NCI-H1105 treated with DMSO at 0.1 percent for 48 hours (cell line): ENCODE measurements at places on chromosomes 6 and 20.
A peak's percentile ranks its signal among the peaks of the same experiment; 100 is the strongest.

DNA sequence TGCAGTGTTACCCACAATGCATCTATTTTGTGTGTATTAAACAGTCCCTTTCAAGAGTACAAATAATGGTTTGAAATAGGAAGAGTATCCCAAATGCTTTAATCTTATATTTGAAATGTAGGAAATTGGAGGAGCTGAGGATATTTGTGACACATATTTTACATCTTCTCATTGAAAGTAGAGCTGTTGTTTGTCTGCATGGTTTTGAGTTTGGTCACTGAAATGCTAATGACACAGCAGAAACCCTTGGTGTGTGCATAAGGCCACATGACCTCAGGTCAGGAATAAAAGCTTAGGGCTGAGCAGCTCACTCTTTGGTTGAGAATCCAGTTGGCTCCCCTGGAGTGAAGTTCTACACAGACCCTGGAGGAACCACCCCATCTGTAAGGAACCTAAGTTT lies 49.8 kb downstream of the TPD52L1 start:
- no peak for DNase-seq

DNA sequence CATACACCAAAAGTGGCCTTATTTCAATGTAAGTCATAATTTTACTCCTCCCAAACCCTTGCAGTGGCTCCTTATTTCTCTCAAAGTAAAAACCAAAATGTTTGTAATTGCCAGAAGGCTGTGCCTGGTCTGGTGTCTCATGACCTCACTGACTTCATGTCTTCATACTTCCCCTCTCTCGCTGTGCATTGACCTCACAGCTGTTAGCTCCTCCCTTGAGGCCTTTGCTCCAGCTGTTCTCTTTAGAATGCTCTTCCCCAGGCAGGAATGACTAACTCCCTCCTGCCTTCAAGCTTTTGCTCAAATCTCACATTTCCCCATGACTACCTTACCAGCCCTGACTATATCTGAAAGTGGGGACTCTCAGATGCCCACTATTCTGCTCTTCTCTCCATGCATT lies 83.3 kb downstream of the MTFR2 start:
- no peak for DNase-seq

DNA sequence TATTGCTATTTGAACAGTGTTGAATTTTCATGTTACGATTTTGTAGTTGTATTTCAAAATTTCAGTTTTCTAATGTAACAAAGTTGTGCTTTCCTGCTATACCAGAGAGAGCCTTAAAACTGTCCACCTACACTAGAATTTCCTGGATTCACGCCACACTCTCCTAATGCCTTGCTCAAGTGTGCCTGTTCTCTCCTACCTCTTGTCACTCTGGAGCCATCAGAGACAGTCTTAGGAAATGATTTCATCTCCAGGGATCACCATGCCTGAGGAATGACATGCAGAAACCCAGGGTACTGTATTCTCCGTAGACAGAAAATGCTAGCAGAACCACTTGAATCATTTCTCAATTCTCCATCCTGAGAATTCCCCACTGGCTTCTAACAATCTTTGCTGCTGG lies 667.6 kb downstream of the KIF16B start:
- DNase-seq: no peak

- DNase-seq: no peak
Observed at GRCh38 chr6:87847830-87848210, 145.8 kb upstream of the AKIRIN2 start.

DNA sequence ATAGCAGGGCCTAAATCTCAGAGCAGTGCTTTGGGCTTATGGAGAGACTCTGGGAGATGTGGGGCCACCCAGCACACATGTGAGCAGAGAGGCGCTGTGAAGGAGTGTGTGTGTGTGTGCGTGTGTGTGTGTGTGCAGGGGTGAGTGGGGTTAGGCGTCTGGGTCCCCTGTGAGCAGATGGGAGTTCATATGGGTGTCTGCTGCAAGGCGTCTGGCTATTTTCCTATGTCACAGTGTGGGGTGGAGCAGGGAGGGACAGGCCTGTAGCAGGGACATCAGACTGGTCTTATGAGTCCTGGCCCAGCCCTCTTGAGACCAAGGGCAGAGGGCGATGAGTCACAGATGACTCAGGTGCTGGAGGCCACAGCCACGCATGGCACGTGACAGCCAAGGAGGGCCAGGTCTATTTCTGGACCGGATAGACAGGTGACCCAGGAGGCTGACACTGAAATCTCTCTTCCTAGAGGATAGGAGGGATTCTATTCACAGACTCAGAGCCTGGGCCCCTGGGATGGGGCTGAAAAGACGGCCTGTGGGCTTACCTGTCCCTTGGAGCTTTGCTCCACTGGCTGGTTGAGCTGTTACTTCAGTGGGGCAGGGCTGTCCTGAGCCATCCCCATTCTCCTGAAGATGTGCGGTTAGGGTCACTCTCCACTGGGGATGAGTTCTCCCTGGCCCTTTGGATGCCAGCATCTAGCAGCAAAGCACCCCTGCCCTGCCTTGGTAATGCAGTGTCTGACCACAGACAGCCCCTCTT lies 28.9 kb downstream of the VEGFA start:
- DNase-seq: no peak

- peak; percentile 8 for DNase-seq
Observed at GRCh38 chr6:153031335-153031955, 28.9 kb upstream of the MTRF1L start.

DNA sequence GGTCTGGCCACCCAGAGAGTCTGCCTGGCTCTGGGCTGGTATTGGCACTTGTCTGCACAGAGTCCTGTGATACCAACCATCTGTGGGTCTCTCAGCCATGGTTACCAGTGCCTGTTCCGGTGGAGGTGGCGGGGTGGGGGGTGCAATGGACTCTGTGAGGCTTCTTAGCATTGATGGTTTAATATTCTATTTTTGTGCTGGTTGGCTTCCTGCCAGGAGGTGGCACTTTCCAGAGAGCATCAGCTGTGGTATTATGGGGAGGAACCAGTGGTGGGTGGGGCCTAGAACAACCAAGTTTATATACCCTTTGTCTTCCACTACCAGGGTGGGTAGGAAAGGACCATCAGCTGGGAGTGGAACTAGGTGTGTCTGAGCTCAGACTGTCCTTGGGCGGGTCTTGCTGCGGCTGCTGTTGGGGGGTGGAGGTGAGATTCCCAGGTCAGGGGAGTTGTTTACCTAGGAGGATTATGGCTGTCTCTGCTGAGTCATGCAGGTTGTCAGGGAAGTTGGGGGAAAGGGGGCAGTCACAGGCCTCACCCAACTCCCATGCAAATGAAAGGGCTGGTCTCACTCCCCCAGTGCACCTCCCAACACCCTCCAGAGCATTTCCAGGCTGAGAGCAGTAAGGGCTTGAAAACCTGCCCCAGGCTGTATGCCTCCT lies 117.5 kb downstream of the FLRT3 start:
- DNase-seq: no peak

DNA sequence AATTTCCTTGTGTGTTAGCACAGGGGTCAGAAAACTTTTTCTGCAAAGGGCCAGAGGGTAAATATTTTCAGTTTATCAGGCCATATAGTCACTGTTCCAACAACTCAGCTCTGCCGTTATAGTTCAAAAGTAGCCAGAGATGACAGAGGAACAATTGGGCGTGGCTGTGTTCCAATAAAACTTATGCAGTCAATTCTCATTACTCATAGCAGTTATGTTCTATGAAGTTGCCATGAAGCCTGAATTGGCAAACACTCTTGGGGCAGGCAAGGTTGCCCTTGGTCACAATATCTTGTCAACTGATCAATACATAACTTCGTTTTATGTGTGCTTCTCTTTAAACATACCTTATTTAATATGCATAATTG lies 304.2 kb downstream of the TFAP2C start:
- DNase-seq: no peak

- DNase-seq: no peak
Observed at GRCh38 chr20:63544958-63545516, 2.5 kb downstream of the SRMS start.

DNA sequence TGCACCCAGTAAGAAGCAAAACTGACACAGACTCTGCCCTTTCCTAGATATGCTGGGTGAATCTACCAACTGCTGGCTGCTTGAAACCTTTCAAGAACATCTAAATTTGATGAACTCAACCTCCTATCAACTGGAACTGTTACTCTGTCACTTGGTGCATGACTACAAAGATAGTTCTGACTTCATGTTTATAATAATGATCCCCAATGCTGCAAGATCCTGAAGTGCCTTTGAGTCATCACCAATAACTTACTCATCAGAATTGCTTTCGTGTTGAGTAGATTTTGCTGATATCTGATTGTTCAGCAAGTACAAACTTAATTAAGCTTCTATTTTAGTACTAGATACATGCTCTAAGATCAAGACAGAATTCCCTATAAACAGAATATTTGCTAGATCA lies 100.2 kb upstream of the ARMC2 start:
- DNase-seq: no peak

DNA sequence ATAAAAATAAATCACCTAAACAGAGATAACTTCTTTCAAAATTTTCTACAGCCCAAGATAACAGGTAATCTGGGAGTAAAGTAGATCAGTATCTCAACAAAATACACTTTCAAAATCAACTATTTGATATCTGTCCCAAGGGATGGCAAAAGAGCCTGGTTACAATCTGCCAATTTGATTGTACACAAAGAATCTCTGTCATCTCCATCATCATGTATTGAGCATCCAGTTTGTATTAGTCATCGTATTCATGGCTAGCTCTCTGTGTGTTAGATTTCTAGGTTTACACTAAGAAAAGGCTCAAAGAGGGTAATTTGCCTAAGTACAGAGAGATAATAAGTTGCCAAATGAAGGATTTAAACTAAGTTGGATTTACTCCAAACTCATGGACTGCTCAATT lies 329.0 kb upstream of the NRSN1 start:
- peak; percentile 8 for DNase-seq

- DNase-seq: no peak
Observed at GRCh38 chr6:90895299-90896074, 308.6 kb upstream of the MAP3K7 start.

- no peak for DNase-seq
Observed at GRCh38 chr6:33962246-33963027, 158.6 kb upstream of the MLN start.

DNA sequence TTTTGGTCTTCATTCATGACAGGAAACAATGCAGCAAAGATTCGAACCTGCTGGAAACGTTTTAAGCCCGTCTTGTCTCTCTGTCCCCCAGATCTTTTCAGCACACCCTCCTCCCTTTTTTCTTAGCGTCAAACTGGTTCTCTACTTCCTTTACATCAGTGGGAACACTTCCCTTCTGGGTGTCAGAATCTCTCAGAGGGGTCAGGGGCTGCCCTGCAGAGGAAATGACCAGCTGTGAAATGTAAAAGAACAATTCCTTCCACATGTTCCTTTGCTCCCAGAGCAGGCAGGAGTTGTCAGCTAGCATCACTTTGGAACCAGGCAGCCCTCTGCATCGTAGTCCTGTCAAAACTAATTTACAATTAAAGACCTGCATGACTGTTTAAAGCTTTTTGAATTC lies 619.0 kb downstream of the TFAP2A start:
- DNase-seq: no peak

GRCh38 chr20:49712646-49712995 lies 1.1 kb downstream of the B4GALT5 start:
- DNase-seq: no peak
